ENCODE measurements at places on chromosomes 7 and 10. TPM values are rescaled to one million over a fixed set of nuclear protein-coding genes. Genes with fewer than 3 reads are reported as not detected.

DNA sequence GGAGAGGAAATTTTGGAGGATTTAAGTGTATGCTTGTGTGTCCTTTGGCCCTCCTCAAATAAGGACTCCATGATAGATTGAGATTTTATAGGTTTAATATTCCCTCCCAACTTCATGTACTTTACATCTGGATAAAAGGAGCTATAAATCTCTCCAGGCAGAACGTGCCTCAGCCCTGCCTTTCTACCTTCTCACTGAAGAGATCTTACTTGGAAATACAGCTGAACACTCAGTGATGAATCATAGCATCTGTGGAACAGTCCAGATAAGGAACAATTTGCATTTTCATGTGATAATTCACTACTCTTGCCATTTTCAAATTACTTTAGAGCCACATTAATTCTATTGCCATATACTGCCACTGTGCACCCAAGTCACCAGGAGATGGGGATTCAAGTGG, 364.6 kb upstream of the PODXL start:
- no peak for DNase-seq

DNA sequence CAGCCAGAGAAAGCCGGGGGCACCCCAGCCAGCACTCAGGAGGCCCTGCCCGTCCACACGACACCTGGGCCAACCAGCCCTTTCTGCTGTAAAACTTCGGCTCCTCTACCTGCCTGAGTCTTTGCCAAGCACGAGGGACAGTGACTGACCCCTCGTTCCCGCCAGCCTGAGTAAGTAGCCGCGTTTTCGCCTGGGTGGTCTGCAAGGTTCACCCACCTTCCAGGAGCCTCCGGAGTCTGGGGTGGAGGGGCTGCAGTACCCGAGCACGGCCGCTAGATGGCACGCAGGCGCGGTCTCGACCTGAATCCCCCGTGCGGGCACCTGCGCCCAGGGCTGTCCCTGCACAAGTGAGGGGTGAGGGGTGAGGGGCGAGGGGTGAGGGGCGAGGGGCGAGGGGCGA, 192.7 kb downstream of the PTPRN2 start:
- DNase-seq = peak; percentile 51

DNA sequence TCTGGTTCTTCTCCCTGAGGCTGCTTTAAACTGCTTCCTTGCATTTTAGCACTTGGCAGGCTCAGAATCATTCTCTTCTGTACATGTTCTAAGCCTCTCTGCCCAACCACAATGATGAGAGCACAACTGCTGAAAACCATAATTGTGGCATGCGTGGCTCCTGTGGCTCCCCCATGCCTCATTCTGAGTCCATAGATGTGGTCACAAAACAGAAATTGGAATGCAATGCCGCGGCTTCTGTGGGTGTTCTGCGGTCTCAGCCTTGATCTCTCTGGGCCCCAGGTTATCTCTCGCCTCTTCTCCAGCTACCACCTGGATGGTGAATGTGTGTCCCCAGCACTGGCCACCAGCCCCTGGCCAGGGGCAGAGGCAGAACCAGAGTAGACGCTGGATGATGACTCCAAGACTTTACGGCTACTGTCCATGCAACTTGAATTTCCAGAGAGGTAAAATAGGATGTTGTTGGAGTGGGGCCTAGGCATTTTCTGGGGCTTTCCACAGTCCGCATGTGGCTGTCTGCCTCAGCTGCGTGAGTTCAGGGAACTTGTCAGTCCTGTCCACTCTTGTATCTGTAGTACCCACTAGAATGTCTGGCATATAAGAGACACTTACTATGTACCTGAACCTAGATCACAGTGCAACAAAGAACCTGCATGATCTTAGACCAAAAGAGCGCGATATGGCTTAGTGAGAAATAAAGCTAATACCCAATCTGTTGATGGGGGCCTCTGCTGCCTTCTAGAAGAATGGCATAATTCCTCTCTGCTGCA, 52.4 kb upstream of the ADRB1 start:
- peak; percentile 50 for DNase-seq

DNA sequence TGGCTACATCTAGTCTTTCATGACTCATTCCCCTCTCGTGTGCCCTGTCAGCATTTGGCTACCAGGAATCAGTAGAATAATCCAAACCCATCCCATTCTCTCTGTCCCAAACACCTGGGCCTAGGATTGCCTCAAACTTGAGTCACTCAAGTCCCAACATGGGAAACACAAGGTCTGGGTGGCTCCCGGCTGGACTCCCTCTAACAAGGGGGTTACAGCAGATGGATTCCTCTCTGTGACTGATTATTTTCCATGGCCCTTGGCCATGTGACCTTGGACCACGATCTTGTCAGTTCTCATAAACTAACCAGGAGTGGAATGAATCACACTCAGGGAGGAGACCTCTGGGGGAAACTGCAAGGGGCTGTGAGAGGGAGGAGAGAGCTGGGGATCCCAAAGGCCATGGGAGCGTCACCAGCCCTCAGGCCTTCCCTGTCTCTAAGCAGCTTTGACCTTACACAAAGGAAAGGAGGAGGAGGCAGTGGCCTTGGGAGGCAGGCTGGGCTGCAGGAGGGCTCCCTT, 533.1 kb downstream of the KCNMA1 start:
- no peak for DNase-seq

DNA sequence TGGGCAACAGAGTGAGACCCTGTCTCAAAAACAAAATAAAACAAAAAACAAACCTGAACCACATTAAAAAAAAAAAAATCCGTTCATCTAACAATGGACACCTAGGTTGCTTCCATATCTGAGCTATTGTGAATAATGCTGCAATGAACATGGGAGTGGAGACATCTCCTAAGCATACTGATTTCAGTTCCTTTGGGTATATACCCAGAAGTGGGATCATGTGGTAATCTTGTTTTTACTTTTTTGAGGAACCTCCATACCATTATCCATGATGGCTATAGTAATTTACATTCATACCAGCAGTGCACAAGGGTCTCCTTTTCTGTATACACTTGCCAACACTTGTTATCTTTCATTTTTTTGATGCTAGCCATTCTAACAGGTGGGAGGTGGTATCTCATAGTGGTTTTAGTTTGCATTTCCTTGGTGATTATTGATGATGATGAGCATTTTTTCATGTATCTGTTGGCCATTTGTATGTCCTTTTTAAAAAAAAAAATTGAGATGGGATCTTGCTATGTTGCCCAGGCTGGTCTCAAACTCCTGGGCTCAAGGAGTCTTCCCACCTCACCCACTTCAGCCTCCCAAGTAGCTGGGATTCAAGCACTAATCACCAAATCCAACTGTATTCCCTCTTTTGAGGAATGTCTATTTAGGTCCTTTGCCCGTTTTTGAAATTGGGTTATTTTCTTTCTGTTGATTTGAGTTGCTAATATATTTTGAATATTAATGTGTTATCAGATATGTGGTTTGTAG, 17.5 kb downstream of the CDK13 start:
- DNase-seq = no peak

Gene ZNF467
- 0.83 TPM for total RNA-seq
